Left forelimb (tissue), 1 donor: ENCODE measurements at places on chromosomes 16 and 17.

DNA sequence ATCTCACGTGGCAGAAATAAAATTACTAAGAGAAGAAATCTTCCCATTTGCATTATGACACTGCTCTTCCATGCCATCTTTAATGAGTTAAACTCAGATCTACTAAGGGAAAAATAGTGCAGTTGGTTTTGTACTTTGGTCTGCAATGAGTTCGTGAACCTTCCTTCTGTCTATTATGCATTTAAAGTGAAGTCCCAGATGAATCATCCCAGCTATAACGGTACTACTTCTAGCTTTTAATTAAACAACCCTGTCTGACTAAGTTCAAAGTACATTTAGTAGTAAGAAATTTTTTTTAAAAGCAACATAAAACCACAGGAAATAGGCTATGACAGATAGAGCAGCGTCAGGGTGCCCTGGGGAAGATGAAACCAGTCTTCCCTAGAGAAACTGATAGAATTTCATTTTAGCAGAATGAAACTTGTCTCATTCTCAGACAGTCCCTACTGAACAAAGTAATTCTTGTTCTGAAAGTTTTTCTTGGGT is 1.8 kb downstream of the TMIGD1 start:
- no peak for DNase-seq

GRCh38 chr16:86216591-86216990 is 293.7 kb upstream of the FOXF1 start:
- DNase-seq, result no peak

DNA sequence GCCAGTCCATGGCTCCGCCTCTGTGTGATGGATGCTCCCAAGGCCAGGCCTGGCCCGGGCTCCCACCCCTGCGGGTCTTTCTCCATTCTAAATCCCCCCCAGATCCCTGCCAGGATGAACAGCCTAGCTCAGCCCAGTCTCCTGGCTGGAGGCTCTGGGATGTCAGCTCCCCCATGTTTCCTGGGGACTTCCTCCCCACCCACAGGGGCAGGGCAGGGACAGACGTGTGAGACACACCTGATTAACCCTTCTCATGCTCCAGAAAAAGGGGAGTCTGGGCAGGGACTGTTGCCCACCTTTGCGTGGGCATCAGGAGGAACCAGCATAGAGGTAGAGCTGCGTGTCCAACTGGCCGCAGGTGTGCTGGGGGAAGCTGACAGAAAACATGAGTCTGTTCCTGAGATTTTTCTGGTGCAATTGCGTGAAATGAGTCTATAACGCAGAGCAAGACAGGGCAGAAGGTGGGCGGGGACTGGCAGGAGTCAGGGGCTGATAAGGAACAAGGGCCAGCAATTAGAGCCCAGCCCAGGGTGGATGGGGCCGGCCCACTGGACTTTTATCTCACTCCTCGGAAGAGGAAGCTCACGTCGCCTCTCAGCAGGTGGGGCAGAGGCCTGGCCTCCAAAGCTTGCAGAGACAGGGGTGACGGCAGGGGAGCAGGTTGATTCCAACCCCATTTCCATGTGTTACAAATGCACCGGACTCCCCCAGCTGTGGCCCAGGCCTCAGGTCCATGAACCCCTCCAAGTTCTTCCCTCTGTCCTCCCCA is 238.2 kb downstream of the RBFOX3 start:
- no peak for DNase-seq

GRCh38 chr17:32276171-32276601 is 10.6 kb downstream of the RHBDL3 start:
- no peak for DNase-seq

GRCh38 chr16:29816694-29817441 is 916 bp downstream of the PAGR1 start:
- DNase-seq, result no peak

- peak; percentile 36 for DNase-seq
Observed at GRCh38 chr17:74542166-74542565, 3.7 kb downstream of the CD300C start.

DNA sequence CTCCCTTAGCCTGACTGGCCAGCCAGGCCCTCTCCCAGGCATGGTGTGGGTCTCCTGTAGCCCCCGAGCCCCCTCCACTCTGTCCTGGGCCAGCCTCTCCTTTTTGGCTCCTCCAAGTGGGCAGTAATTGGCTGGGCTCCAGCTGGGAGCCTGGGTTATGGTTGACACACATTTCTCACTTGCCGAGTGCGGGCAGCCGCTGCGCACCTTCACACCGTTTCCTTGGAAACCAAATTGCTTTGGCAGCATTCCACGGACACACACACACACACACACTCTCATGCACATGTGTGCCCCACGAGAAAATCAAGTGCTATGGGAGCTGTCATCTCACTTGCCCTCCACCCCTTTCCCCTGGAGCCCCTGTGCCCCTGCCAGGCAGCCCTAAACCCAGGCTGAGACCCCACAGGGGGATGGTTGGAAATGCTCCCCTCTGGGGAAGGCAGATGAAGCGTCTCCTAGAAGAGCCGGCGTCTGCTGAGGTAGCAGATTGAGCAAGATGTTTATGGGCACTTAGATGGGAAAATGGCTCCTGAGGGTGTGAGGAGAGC is 402.7 kb upstream of the TNRC6C start:
- no peak for DNase-seq

DNA sequence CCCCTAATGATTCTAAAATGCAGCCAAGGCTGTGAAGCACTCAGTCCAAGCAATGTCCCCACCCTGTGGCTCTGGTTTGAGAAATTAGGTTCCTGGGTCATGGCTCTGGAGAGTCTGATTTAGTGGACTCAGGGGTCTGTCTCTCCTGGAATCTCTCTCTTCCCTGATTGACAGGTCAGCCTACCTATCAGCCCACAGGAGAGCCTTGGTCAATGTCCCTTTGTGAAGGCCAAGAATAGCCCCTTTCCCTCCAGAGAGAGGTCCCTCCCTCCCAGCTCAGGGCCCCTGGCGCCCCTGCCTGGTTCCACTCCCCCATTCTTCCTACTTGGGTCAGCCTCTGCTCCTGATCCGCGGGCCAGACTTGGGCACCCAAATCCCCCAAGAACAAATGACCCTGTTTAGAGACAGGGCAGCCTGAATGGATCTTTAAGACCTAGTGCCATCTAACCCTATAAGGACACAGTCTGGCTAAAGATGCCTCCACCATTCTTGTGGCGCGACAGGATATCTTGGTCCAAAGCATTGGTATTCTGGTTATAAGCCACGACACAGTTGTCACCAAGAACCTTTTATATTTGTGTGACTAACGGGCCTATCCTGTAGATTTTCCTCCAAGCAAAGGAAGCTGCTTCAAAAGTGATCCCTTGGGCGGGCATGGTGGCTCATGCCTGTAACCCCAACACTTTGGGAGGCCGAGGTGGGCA is 38.3 kb upstream of the PRSS54 start:
- no peak for DNase-seq

- DNase-seq, result no peak
Observed at GRCh38 chr17:75406222-75406615, 741 bp upstream of the GRB2 start.

DNA sequence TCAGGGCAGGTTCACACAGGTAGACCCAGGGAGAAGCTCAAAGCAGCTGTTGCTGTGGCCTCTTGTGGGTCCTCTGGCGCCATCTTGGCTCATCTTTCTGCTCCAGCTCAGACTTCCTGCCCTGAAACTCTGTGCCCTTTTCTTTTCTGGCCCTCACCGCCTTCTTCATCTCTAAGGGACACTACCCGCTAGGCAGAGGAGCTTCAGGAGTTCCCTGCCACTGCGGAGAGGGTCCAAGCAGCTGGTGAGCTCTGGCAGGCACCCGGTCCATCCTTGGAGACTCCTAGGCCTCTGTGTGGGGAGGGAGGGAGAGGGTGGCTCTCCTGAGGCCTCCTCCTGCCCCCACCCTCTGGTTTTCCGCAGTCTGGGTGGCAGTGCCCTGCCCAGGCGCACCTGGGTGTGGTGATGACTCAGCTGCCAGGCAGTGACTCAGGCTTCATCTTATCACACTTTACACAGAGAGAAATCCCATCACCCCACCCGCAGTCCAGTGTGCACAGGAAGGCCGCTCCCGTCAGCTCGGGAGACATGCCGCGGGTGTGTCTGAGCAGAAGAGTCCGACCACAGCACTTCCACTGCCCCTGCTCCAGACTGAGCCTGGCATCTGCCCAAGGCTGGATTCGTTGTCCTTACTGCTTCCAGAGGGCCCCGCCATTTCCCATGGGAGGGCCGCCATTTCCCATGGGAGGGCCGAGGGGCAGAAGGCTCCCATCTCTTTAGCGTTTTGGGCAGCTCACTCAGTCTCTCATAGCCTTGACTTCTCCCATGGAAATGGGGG is 7.3 kb downstream of the NT5C start:
- no peak for DNase-seq

- no peak for DNase-seq
Observed at GRCh38 chr17:43351691-43352090, 47.1 kb upstream of the ARL4D start.

GRCh38 chr17:63274146-63274545 is 172.0 kb downstream of the CYB561 start:
- no peak for DNase-seq

- DNase-seq, result peak; percentile 90
Observed at GRCh38 chr17:17823433-17824118, 13.2 kb downstream of the SREBF1 start.

- no peak for DNase-seq
Observed at GRCh38 chr17:81905993-81906392, 4.0 kb downstream of the NPB start.

DNA sequence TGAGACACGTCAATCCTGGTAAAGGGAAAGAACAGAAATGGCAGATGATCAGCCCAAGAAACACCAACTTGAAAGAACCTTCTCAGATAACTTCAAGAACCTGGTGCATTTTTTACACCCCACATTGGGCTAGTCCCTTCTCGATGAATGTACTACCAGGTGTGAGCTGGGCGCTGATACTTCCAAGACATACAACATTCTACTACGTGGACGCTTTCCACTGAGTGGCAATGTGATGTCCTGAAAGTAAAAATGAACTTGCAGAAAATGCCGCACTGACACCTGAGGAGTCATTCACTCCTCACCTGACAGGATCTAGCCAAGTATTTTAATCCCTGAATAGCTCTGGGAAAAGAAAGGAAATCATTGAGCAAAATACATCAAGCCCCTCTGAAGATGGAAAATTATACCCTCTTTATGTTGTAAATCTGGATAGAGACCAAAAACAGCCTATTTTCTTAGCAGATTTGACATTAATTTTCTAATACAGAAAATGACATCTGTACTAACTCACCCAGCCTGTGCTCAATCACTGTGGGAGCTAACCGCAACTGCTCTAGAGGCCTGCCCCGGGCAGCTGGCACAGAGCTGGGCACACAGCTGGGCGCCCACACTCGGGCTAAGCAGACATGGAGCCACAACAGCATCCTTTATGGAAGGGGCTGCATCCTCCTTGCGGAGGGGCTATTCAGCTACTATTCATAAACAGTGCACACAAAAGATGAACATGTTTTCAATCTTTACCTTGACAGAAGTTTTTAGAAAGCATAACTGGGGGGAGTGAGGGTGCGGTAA is 16.2 kb downstream of the SNN start:
- no peak for DNase-seq

- DNase-seq, result no peak
Observed at GRCh38 chr17:31820691-31821435, 38.2 kb downstream of the COPRS start.

GRCh38 chr17:77688369-77688768 is 270.1 kb upstream of the TNRC6C start:
- DNase-seq, result no peak

DNA sequence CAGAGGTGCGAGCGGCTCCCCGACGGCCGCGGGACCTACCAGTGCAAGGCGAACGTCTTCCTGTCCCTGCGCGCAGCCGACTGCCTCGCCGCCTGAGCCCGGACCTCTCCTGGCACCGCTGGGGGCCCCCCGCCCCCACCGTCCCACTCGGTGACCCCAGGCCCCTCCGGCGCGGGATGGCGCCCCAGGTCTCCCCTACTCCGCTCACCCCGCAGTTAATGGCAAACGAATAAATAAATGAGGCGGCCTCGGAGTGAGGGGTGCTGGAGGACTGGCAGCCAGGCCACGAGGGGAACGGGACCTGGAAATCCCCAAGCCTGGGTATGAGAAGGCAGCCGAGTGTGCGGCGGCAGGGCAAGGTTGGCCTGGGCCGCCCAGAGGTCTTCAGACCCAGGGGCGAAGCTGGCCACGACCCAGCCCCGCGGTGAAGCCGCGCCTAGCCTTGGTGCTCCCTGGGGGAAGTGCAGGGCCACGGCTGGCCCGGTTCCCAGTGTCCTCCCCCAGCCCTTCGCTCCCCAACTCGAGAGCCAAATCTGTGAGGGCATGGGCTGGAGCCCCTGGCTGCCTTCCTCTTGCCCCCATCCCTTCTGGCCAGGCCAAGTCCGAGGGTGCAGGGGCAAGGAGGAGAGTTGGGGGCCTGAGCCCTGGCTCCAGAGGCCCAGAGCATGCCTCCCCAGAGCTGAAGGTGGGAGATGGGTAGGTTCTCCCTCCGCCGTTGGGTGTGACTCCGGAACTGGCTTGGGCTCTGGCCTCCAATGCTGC is 796 bp downstream of the NPB start:
- DNase-seq, result no peak

GRCh38 chr17:45942284-45942683 is 47.9 kb downstream of the MAPT start:
- no peak for DNase-seq

- DNase-seq, result no peak
Observed at GRCh38 chr17:63294776-63295175, 151.3 kb downstream of the CYB561 start.

DNA sequence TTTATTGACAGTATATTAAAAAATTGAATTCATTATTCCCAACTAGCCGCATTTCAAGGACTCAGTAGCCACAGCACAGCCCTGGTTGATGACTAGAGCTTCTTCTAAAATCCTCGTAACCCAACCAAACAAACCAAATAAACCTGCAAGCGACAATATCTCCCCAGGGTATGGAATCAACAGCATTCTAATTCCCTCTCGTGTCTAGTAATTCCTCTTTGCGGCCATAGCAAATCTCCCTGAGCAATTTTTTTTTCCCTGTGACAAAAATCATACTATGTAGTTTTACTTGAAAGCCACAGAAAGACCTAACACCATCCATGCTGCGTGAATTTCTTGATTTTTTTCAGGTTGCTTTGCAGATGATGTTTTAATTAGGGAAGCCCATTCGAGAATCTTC is 143.4 kb upstream of the MYOCD start:
- DNase-seq, result no peak

GRCh38 chr16:77679901-77680300 is 42.4 kb upstream of the NUDT7 start:
- no peak for DNase-seq

GRCh38 chr16:88337021-88337420 is 45.7 kb upstream of the ZNF469 start:
- DNase-seq, result no peak

DNA sequence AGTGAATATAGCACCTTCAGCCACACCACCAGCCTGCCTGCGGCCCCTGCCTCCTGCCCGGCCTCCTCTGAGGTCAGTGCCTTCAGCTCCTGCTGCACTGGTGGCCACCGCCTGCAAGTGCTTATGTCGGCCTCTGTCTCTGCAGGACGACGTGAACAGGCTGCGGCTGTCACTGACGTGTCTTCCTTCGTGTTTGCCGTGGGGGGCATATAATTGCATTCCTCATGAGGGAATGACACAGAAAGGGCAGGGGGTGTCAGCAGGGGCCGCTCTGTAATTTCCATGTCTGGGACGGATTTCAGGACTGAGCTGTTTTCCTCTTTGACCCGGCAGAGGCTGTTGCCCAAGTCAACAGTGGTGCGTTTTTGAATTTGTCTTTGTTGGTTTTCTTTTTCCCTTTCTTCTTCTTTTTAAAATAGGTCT is 28.5 kb downstream of the CMIP start:
- DNase-seq, result no peak

- DNase-seq, result no peak
Observed at GRCh38 chr16:66344533-66345145, 21.9 kb upstream of the CDH5 start.

GRCh38 chr17:82449883-82450356 is 632 bp downstream of the CYBC1 start:
- DNase-seq, result no peak
